Astrocyte of the spinal cord (primary cell): ENCODE measurements at places on chromosomes 4 and X.

DNA sequence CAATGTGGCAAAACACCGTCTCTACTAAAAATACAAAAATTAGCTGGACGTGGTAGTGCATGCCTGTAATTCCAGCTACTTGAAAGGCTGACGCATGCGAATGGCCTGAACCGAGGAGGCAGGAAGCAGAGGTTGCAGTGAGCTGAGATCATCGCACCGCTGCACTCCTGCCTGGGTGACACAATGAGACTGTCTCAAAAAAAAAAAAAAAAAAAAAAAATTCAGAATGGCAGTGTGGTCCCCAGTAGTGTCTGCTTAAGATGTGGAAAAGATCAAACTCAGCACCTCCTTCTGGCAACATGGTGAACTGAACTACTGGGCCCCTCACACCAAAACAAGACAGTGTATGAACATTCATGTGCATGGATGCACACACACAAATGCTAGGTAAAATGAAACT, 32.2 kb downstream of the SMS start:
- DNase-seq = peak; percentile 84

- no peak for DNase-seq
Observed at GRCh38 chr4:53716011-53716410, 124.7 kb upstream of the LNX1 start.

DNA sequence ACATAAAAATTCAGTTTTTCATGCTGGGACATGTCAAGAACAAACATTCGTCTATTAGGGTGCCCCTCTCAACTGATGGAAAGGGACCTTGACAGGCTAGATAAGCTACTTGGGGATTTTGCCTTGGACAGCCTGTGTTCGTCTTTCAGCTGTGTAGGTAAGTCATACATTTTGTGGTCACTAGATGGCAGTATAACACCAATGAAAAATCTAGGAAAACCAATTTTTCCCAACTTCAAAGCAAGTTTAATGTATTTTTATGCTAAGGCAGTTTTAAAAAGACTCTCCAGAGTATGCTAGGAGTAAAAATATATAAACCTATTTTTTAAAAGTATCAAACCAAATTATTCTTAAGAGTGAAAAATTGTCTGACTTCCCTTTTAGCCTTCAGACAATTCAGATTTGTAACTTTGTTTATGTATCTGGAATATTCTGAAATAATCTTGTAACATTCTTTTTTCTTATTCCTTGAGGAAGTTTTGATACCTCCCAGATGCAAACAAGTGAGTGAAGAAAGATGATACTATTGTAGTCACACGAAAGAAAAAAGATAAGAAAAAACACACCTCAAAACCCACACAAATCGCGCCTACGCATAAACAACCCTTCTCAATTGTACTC, 158.3 kb downstream of the CPE start:
- DNase-seq = peak; percentile 73

DNA sequence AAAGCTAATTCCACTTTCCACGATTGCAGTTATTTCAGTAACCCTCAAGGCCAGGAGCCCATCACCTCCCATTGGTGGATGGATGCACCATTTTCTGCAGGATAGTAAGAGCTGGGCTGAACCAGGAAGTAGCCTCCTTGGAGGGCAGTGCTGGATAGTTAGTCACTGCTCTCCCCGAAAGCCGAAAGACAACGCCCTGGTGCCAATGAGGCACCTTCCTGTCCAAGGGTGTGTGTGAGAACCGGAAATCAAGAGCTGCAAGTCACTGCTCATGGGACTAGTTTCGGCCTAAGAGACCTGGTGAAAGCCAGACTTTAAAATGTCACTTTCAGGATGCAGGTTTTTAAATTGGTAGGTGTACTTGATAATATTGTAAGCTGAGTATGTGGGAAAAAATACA, 203.8 kb upstream of the HS3ST1 start:
- no peak for DNase-seq

DNA sequence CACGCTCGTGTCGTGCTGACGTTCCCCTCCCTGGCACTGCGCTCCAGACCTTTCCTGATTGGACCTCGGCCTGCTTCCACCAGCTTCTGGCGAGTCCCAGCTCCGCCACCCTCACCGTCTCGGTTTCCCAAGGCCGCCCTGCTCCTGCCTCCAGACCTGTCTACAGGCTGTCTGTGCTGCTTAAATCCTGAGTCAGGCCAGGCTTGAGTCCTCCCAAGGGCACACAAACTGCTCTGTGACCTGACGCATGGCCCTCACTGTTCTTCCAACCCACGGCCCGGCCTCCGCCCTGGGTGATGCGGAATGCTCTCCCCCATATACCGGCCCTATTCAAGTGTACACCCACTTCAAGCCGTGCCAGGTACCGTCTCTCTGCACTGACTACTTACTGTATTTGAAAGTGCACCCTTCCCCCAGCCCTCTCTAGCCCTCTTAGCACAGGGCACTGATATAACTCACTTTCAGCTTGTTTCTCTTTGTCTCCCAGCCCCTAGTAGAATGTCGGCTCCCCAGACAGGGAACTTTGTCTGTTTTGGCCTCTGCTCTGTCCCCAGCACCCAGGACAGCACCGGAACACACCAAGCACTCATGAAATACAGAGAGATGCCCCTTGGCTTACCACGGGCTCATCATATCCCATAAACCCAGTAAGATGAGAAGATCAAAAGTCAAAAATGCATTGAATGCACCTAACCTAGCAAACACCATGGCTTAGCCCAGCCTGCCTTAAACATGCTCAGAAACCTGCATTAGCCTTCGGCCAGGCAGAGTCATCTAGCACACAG, 63.1 kb upstream of the AFAP1 start:
- DNase-seq = no peak

GRCh38 chrX:19368576-19368975, 24.8 kb downstream of the PDHA1 start:
- no peak for DNase-seq

- peak; percentile 55 for DNase-seq
Observed at GRCh38 chr4:168880072-168880675, 129.9 kb downstream of the CBR4 start.

- DNase-seq = no peak
Observed at GRCh38 chrX:138946926-138947325, 235.4 kb upstream of the FGF13 start.

DNA sequence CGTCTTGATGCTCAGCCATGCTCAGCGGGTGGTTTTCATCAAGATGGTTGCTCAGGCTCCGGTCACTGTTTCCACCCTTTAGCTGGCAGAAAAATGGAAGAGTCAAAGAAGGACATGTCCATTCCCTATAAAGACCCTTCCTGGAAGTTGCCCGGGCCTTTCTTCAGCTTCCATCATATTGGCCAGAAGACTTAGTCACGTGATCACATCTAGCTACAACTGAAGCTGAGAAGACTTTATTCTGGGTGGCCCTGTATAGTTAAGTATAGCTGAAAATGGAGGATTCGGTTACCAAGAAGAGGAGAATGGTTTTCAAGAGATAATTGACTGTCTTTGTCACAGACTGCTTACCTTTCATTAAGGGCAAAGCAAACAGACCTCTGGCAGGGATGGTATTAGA, 296.7 kb upstream of the CASK start:
- no peak for DNase-seq

GRCh38 chr4:169201222-169202144, 69.3 kb downstream of the SH3RF1 start:
- DNase-seq = peak; percentile 68

GRCh38 chrX:128460835-128461234, 408.6 kb upstream of the ACTRT1 start:
- DNase-seq = no peak

- DNase-seq = no peak
Observed at GRCh38 chr4:43379016-43379415, 486.5 kb downstream of the GRXCR1 start.

GRCh38 chr4:162366146-162366545, 202.3 kb upstream of the FSTL5 start:
- no peak for DNase-seq

- peak; percentile 46 for DNase-seq
Observed at GRCh38 chr4:122588453-122589238, 32.2 kb downstream of the IL21 start.

DNA sequence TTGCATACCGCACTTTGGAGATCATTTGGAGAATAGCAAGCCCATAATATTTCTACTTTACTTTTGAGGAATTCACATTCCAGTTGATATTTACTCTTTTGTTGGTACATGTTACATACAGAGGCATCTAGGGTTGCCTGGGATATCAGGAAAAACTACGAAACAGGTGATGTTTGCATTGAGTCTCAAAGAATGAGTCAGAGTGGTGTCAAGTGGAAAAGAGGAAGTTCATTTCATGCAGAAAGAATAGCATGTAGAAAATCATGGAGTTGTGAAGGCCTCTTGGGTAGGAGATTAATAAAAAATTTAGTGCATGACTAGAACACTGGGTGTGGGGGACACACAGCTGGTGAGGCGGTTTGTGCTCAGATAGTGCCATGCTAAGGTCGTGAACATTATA, 33.5 kb upstream of the ELOVL6 start:
- DNase-seq = no peak
